GM20000 (cell line): ENCODE measurements at places on chromosomes 5 and 9.

DNA sequence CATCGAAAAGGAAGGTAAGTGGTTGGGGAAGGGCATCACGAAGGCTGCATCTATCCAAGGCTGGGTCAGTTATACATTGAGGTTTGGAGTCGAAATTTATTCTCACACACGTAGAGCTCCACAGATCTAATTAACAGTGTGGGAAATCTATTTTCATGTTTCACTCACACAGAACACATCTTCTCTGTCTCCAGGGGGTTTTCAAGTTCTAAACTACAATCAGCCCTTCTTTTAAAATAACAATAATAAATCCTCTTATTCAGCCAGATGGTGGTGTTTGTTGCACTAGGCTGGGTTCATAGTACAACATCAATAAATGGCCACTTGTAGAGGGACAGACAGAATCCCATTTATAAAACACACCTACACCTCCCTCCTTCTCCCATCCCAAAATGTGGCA lies 174.5 kb upstream of the KLF9 start:
- DNase-seq, result no peak

DNA sequence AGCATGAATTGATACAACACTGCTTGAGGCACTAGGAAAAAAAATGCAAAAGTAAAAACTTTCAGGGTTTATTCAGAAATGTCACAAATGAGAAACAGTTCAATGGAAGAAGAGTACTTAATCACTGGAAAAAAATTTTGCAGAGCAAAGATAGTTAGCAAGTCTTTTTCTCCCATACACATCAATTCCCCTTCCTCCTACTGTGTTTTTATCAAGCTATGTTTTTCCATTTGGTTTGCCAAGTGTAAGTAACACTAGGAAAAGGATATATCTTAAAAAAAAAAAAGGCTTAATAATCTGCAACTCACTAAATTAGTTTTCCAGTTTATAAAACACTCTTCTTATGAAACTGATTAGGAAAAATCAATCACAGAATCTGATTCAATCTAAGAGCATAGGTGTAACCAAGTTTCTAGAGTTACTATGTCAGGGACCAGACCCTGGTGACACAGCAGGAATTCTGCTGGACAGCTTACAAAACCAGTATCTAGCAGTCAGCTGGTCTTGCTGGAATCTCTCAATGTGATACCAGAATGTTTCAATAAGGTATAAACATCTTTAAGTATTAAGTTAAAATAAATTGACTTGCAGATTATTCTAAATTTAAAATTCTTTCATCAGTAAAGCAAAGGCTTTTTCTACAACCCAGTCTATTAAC lies 34.7 kb downstream of the RNF145 start:
- no peak for DNase-seq

DNA sequence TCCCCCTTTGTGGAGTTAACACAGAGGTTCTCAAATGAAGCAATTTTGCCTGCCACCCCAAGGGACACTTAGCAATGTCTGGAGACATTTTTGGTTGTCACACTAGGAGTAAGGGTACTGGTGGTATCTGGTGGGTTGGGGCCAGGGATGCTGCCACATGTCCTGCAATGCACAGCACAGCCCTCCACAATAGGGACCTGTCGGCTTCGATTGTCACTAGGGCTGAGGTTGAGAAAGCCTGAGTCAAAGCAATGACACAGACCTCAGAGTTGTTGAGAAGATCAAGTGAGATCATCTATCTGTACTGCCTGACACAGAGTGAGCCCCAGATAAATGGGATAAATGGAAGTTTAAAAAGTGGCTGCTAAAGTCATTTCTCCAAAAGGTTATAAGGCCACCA lies 249.2 kb upstream of the KLF4 start:
- no peak for DNase-seq

GRCh38 chr9:88926781-88927505 lies 64.3 kb upstream of the S1PR3 start:
- no peak for DNase-seq

- peak; percentile 35 for DNase-seq
These were observed 49.2 kb downstream of the EQTN start for GRCh38 chr9:27247756-27248155.

GRCh38 chr9:72305707-72306106 lies 59.3 kb downstream of the ZFAND5 start:
- no peak for DNase-seq

GRCh38 chr5:131983244-131983771 lies 28.1 kb downstream of the ACSL6 start:
- no peak for DNase-seq

DNA sequence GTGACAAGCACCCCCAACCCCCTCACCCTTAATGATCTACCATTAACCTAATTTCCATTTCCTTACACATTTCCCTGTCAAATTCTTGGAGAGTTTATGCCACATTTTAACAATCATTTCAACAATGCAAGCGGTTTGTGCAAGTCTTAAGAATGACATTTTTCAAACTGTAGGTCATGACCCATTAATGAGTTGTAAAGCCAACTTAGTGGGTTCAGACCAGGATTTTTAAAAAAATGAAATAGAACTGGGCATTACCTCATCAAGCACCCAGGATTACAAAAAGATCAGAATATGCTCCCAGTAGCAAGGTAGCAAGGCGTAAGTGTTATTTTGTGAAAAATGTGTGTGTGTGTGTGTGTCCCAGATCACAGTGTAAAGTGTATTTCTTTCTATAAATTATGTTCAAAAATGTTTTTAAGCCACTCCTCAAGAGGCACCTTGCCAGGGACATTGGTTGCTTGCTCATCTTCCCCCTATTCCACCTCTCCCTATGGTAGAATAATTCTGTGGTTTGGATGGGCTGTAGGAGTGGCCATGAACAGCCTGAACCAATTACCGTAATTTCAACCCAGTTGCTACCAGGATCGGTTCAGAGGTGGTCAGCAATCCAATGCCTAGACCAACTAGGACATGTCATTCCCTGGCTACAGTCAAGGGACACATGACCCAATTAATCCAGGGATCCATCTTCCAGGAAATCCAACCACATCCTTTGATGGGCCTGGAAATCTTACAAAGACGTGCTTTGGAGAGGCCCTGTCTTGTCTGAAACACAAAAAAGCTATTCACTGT lies 14.4 kb upstream of the TGFBR1 start:
- DNase-seq, result no peak

- peak; percentile 65 for DNase-seq
These were observed 10.4 kb upstream of the TRIM14 start for GRCh38 chr9:98129451-98129881.

DNA sequence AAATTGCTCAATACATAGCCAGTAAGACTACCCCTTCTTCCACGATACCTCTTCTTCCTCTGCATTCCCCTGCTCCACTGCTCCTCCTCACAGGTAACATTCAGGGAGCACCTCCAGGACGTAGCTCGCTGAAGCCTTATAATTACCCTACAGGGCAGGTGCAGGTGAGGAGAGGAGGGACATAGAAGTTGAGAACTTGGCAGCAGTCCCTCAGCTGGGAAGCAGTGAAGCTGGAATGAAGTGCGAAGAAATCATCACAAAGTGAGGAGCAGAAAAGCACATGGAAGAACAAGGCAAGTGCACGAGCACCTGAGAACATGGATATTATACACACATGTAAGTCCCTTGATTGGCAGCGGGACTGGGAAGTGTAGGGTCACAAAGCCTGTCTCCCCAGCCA lies 118.2 kb downstream of the HSD17B3 start:
- DNase-seq, result no peak

DNA sequence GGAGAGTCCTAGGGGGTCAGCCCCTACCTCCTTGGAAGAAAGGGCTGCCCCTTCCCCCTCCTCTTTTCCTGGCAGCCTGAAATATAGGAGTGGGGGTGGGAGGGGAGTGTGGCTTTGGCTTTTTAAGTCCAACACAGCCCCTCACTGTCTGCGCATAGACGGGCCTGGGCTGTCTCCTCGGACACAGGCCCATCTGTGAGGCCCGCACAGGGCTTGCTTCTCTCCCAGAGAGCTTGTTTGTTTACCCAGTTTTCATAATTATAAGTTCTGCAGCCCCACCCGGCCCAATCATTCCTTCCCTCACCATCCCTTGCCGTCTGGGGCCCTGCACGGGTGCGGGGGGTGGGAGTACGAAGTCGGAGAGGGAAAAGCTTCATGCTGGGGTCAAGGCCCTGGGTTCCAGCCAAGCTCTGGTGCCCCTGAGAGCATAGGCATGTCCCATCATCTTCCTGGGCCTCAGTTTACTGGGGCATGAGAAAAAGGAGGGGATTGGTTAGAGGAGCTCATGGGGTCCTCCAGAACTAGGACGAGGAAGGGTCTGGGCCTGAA lies 54.0 kb upstream of the STXBP1 start:
- no peak for DNase-seq

DNA sequence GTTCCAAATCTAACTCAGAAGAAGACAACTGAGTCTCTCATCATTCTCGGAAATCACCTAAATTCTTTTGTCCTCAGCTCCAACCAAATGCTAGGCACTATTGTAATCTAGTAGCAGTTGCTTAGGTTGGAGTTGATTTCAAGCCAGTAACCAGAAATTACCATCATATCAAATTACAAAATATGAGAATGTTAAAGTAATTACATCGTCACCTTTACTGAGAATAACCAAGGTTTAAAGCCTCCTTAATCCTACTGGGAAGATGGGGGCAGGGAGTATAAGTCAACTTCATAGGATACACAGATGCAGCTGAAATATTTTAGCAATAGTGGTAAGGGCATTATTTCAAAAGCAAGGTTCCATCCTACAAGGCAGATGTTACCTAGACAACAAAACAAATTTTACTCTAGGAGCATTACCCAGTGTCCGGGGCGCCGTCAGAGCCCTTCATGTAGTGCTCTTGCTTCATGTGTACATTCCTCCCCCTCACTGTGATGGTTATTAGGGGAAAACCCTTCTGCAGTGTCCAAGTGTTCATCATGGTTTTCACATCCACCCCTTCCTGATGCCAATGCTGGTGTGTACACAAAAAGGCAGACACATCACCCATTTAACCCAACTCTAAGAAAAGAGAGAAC lies 19.5 kb downstream of the ERAP1 start:
- no peak for DNase-seq

DNA sequence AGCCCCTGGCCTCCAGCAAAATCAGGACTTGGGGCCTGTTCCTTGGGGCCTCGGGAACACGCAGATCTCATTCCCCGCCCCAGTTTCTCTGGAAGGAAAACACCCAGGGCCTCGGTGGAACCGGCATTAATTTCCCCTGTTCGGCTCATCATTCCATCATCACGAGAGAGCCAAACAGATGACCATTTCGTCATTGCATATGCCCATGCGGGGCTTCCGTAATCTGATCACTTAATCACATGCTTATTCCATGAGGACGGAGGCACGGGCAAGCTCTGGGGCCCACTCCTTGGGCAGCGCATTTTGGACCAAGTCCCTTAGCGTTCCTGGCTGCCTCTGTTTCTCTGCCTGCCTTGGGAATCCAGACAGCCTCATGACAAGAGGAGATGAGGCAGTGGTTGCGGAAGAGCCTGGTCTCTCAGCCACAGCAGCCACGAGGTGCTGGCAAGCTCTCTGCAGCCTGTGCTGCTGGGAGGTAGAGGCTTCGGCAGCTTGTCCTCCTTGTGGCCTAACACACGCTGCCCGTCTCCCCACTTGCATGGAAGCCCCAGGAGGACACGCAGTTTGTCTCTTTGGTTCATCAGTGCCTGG lies 65.0 kb upstream of the IER5L start:
- DNase-seq, result no peak

- no peak for DNase-seq
These were observed 51.3 kb downstream of the ARL15 start for GRCh38 chr5:54259090-54259489.
